ENCODE measurements at places on chromosomes 3 and 15.
A peak's percentile ranks its signal among the peaks of the same experiment; 100 is the strongest.

GRCh38 chr3:159838938-159839337, 149.7 kb upstream of the IL12A start:
- no peak for DNase-seq

DNA sequence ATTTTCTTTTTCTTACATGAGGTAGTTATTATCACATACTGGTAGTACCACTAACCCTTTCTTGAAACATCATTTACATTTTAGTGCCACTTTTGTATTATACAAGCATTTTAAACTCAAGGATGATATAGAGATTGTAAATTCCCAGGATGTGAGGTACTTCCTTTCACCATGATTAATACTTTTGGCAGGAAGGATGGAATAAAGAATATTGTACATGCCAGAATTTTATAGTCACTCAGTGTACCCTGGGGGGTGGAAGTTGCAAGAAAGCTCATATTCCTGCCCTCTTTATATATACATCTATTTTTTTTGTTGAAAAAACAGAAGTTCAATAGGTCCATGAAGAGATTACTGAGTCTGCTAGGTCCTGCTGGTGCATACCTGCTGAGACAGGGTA, 141.0 kb upstream of the PLSCR5 start:
- no peak for DNase-seq

DNA sequence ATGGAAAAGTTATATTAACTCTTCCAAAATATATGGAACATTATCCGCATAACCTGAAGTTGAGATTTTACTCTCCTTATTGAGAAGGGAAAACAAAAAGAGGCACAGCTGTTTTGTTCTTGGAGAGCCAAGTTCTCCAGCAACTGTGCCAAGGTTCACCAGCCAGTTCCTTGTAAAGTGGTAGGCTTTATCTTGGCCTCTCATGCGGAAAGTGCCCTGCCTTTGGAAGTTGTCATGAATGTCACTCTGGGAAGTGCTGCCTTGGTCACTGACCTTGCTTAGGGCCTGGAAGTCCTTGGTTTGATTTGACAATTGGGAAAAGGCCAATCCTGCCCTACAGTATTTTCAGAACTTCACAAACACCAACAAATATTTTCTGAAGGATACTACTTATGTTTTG, 44.2 kb upstream of the THRB start:
- DNase-seq: no peak

GRCh38 chr15:52463638-52464037, 65.0 kb downstream of the MYO5A start:
- DNase-seq: no peak

DNA sequence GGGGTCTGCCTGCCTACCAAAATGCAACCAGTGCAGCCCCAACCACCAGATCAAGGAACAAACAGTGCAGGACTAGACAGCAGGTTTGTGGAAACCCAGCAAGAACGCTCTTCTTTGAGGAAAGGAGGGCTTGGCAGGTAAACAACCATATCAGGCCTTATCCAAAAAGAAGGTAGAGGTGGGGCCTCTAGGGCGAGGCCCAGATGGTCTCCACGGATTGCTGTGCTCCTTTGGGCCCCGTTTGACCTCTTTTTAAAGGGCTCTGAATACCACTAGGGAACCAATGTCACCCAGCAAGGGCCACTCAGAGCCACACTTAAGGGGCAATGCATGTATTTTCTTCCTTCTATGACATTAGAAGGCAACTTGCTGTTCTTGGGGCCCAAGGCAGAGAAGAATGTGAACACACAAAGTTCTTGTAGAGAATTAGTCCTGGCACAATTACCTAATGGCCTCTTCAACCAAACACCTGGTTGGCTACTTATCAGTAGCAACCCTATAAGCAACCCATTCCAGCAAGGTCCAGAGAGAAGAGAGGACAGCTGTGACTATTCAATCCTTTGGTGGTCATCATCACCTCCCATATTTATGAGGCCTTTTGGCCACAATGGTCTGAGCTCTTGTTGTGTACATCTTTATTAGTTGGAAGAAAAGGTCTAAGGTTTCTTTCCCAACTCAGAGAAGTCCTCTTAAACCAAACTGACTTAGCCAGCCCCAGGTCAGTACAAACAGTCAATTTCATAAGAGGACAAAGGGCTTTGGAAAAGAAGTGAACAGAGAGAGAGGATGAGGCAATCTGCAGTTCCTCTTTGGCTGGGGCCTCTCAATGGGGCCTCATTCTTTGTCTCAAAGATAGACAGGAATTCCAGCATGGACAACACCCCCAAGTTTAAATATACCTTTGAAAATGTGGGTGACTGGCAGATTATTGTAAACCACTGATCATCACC, 36.0 kb downstream of the FOXP1 start:
- no peak for DNase-seq

GRCh38 chr15:26443321-26443720, 329.5 kb downstream of the GABRB3 start:
- no peak for DNase-seq

- DNase-seq: no peak
Observed at GRCh38 chr3:59816312-59816711, 766.5 kb upstream of the CFAP20DC start.

DNA sequence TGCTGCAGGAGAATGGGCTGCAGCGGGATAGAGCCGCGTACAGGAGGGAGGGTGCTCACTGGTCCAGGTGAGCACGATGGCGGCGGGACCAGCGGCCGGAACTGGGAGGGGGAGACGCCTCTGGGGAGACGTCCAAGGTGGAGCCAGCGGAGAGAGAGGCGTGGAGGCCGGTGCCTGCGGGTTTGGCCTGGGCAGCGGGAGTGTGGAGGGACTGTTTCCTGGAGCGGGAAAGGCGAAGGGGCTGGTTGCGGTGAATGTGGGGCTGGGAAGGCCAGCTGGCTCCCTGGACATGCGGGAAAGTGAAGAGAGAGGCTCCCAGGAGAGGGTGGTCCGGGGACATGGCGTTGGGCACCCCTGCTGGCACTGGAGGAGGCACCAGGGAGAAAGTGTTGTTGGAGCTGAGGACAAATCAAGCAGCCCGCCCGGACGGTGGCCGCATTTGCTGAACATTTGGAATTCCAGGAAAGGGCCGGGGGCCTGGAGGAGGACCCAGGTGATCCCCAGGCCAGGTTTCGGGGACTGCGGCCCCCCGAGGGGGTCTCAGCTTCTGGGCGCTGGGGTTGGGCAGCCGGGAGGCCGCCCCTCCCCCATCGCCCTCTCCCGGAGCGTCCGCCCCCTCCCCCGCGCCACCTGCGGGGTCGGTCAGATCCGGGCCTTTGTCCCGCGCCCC, 34.3 kb downstream of the DNAJB8 start:
- DNase-seq: peak; percentile 61

GRCh38 chr3:59540696-59541095, 490.9 kb upstream of the CFAP20DC start:
- no peak for DNase-seq

GRCh38 chr3:140242818-140243276, 307.9 kb downstream of the CLSTN2 start:
- DNase-seq: no peak

GRCh38 chr3:133256787-133257483, 142.9 kb upstream of the BFSP2 start:
- DNase-seq: no peak

DNA sequence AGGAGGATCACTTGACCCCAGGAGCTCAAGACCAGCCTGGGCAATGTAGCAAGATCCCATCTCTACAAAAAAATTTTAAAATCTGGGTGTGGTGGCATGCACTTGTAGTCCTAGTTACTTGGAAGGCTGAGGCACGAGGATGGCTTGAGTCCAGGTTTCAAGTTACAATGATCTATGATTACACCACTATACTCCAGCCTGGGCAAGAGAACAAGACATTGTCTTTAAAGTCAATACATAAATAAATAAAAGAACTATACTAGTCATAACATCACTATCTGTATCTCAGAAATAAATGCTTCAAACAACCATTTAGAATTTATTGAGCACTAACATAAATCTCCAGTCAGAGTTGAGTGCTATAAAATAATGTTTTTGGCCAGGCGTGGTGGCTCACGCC, 8.5 kb upstream of the PHLDB2 start:
- DNase-seq: no peak

- no peak for DNase-seq
Observed at GRCh38 chr3:157394411-157394810, 42.2 kb upstream of the PTX3 start.

DNA sequence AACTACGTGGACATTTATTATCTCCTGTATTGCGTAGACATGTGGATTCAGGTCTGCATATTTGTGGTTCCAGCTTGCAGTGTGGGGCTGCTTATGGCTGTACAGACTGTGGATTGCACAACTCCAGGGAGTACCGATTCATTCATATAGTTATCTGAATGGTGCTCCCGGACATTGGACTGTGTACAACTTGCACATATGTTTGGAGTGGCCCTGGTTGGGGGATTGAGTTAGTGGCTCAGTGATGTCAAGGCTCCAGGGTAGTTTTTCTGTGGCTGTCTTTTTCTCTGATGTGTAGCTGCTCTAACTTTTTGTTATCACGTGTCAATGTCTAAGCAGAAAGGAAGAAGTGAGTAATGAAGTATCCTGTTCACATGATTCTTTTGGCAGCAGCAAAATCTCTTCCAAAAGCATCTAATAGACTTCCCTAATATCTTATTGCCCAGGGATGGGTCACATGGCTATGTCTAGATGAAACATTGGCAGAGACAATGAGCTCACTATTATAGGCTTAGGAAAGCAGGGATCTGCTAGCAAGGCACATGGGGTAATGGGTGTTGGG, 15.8 kb downstream of the ST3GAL6 start:
- DNase-seq: no peak

DNA sequence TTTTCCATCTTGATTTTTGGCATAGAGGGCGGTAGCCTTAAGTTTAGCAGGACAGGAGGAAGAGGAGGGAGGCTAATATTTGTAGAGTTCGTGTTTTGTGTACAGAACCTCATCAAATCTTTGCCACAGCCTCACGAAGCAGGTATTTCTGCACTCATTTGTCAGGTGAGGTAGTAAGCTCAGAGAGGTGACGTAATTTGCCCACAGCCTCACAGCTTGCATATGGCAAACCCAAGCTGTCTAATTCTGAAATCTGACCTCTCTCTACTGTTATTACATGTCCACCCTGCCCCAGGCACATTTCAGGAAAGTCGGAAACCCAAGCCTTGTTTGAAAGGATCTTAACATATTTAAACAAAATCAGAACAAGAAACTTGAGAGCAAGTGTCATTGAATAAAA, 91.1 kb upstream of the TPM1 start:
- no peak for DNase-seq

DNA sequence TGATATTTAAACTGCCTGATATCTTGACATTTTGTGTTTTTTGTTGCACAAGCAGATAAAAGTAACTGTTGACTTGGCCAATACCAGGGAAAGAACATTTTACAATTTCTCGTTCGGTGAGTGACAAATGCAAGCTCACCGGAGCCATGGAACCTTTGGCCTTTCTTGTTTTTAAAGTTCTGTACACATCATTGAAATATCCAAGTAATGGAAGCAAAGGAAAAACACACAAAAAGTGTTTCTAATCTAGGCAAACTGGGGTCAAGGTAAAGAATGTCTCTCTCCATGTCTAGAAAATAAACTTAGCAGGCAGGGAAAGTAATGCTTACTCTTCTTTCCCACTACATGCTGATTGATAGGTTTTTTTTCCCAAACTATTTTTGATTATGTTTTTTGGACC, 27.8 kb downstream of the SPTSSB start:
- DNase-seq: no peak

DNA sequence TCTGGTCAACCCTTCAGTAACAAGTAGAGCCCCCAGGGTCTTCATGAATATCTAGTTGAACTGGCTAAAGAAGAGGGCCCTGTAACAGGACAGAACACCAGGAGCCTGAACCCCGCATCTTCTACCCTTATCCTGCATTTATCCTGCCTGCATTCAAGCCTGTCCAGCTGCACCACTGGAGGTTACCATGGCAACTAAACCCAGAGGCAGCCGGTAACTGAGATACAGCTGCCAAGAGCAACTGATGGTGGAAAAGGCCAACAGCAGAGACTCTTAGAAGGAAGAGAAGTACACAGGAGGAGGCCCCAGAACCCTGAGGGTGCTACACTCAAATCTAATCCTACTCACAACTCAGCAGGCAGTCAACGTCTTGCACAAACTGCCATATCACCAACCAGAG, 3.7 kb upstream of the PRKAR2A start:
- DNase-seq: peak; percentile 1

- no peak for DNase-seq
Observed at GRCh38 chr3:172678068-172678467, 32.8 kb downstream of the NCEH1 start.

DNA sequence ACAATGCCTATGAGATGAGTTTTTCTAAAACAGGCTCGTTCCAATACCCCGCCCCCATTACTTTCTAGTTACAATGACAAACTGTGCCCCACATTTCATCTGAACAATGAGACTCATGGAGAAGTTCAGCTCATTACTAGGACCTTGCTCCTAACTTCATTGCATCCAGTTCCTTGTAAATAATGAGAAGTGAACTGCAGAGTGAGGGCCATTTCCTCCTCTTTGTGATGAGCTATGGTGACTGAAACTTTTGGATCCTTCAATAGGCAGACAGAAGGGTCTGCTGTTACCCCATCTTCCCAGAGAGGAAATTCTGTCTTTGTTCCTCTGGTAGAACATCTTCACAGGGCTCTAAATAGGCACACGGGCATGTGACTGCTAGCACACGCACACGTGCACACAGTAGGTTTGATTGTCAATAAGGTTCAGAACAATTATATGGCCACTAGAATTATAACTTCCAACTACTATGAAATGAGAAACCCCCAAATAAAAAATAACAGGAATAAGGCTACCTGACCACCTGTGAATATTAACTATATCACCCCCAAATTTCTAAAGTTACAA, 51.8 kb downstream of the SERP1 start:
- no peak for DNase-seq

DNA sequence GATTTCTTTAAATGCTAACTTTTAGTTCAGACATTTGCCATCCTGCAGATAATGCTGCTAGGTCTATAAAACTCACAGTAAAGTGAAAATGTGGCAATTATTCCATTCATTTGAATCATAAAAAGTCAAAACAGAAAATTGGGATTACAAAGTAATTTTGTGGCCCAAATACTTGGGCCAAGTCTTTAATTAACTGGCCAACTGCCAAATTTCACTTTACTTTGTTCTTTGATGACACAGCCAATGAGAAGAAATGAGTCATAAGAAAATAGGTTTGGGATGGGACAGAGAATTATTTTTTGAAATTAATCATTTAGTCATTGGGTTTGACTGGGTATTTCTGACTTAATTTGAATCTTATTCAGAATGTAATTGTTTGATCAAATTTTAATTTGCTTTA, 89.8 kb upstream of the SLC2A2 start:
- no peak for DNase-seq

- DNase-seq: no peak
Observed at GRCh38 chr15:85886309-85886811, 91.6 kb upstream of the KLHL25 start.

DNA sequence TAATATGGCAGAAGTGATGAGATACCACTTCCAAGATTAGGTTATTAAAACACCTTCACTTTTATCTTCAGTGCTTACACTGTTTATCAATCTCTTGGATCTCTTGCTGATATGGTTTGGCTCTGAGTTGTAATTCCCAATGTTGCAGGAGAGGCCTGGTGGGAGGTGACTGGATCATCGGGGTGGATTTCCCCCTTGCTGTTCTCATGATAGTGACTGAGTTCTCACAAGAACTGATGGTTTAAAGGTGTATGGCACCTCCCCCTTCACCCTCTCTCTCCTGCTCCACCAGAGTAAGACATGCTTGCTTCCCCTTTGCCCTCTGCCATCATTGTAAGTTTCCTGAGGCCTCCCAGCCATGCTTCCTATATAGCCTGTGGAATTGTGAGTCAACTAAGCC, 11.8 kb downstream of the GOLIM4 start:
- DNase-seq: no peak

GRCh38 chr15:29681166-29681845, 141.0 kb downstream of the TJP1 start:
- DNase-seq: no peak

GRCh38 chr3:52820736-52821135, 9.7 kb downstream of the ITIH4 start:
- no peak for DNase-seq
